Stimulated activated CD8-positive, alpha-beta memory T cell treated with anti-CD3 and anti-CD28 coated beads, Interleukin-2, amount 100 ng/mL, for 1 hour (primary cell): ENCODE measurements at places on chromosomes 11 and 22.

- DNase-seq = no peak
These were observed 16.3 kb upstream of the OR56B1 start for GRCh38 chr11:5719703-5720495.

DNA sequence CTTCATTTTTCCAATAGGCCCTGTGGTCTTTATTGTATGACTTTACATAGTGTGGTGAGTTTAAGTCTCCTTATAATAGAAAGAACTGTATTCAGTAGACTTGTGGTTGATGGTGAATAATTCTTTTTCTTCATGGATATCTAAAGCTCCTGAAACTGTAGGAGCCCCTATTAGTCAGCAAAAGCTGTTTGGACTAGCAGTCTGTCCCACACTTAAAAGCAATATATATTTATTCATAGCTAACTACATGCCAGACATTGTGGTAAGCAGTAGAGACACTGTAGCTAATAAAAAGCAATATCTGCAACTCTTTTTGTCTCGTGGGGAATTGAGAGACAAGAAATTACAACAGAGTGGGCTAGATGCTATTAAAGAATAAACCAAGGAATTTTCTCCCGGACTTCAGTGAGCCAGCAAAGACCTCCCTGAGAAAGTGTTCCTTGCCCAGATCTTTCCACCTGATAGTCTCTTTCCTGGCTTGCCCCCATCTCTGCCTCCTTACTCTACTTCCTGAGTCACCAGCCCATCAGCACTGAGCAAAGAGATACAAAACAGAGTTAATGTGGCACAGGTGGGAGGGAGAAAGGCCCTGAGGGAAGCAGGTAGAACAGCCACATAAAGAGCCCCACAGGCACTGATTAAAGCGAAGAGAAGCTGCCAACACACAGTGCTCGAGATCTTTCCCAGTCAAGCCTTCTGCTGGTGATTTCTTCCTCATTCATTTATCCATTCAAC, 1.4 kb upstream of the OR52W1 start:
- no peak for DNase-seq

GRCh38 chr22:29259253-29259899, 8.4 kb downstream of the RHBDD3 start:
- DNase-seq = no peak

DNA sequence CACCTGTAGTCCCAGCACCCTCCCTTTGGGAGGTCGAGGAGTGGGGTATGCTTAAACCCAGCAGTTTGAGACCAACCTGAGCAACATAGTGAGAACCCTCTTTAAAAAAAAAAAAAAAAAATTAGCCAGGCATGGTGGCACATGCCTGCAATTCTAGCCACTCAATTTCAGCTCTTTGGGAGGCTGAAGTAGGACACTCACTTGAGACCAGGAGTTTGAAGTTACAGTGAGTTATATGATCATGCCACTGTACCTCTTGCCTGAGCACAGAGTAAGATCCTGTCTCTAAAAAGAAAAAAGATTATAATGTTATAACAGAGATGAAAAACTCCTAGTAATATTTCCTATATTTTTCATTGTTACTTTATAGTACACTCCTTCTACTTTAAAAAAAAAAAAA, 23.9 kb downstream of the PIK3C2A start:
- DNase-seq = no peak

- no peak for DNase-seq
These were observed 1.3 kb downstream of the GNG3 start for GRCh38 chr11:62708793-62709192.

DNA sequence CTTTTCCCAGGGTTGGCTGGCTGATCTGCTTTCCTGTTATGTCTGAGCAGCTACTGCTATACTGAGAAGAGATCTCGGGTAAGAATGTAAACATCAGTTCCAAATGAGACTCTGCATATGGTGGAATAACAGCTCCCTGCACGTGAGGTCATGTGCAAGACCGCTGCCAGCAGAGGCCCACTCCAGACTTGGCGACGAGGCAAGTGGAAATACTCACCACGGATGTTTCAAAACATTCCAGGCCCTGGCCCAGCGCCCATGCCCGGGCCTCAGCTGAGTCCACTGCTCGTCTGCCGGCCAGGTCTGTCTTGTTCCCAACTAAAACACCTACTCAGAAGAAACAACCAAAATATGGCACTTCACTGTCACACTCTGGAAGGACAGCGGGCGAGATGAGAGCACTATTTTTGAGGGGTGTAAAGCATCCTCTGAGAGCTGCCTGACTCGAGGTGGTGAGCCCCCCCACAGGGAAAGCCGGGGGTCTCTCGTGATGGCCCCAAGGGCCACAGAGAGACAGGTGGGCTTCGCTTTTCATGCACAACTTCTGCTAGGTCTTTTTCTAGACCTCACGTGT, 13.1 kb downstream of the IFT27 start:
- no peak for DNase-seq

- peak; percentile 21 for DNase-seq
These were observed 15.8 kb downstream of the EPS8L2 start for GRCh38 chr11:721741-722345.

GRCh38 chr11:119774172-119774763, 45.3 kb upstream of the NECTIN1 start:
- no peak for DNase-seq

DNA sequence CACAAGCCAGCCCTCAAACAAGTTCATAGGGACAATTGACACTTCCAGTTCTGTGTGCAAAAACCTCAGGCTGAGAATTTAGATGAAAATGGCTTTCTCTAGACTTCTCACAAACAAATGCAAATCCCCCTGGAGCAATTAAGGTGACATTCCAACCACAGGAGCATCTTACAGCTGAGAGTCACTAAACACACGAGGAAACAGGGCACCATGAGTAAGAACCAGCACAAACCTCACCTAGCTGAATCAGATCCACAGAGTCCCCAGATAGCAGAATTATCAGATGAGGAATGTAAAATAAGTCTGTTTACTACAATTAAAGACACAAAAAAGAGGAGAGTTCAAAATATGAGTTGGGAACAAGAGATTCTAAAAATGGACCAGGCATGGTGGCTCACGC, 51.5 kb downstream of the RTL6 start:
- no peak for DNase-seq

DNA sequence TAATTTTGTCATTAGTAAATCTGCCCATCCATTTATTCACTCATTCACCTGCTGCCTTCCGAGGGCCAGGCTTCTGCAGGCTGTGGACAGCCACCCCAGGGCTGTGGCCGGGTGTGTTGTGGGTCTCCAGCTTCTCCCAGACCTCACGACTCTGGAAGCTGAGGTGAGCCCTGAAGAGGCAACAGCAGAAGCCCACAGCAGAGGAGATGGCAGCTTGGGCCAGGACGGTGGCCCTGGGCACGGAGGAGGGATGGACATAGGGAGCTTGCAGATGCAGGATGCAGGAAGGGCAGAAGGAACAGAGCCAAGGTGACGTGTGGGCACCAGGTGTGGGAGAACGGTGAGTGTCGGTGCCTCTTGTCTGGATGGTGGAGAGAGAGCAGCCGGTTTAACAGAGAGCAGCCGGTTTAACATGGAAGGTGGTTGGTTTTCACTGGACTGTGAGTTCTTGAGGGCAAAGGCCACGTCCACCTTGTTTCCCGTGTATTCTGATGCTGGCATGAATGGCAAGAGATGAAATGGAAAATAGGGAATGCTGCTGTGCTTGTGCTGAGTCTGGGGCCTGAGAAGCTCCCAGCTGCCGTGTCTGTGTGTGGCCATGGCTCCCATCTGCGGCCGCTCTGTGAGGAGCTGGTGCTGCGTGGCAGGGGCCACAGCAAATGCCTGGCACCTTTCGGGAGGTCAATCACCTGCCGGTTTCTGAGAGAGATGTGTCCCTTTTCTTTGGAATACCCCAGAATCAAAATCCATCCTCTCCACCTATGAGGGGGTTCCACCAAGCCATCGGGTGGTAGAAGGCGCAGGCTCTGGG, 669.9 kb downstream of the BRD1 start:
- DNase-seq = no peak

DNA sequence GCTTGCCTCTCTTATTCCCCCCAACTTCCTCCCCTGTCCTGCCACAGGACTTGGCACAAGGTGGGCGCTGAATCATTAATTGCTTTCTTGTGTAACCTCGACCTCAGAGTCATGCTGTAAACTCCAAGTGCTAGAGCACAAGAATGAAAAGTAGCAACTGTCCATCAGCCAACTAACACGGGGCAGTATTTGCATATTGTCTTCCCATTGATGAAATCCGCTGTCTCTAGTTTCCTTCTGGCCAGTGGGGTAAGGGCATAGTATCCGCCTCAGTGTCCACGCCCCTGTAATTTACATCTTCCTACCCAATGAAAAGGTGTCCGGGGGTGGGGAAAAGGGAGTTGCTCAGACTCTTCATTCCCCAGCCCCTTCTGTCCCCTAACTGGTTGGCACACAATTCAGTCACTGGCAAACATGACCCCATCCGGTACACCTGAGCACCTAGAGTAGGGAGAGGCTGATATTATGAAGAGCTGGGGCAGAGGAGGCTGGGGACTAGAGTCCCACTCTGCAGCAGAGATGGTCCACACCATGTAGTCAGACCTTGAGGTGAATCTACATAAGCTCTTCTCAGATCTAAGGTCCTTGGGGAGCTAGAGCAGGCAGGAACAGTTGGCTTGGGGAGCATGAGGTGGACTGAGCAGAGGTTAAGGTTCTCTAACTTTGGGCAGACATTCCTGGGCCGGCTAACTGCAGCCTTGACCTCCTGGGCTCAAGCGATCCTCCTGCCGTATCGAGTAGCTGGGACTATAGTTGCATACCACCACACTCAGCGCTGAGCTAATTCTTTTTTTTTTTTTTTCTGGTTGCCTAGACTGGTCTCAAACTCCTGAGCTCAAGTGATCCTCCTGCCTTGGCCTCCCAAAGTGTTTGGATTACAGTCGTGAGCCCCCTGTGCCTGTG, 6.8 kb upstream of the GGA1 start:
- DNase-seq = no peak

DNA sequence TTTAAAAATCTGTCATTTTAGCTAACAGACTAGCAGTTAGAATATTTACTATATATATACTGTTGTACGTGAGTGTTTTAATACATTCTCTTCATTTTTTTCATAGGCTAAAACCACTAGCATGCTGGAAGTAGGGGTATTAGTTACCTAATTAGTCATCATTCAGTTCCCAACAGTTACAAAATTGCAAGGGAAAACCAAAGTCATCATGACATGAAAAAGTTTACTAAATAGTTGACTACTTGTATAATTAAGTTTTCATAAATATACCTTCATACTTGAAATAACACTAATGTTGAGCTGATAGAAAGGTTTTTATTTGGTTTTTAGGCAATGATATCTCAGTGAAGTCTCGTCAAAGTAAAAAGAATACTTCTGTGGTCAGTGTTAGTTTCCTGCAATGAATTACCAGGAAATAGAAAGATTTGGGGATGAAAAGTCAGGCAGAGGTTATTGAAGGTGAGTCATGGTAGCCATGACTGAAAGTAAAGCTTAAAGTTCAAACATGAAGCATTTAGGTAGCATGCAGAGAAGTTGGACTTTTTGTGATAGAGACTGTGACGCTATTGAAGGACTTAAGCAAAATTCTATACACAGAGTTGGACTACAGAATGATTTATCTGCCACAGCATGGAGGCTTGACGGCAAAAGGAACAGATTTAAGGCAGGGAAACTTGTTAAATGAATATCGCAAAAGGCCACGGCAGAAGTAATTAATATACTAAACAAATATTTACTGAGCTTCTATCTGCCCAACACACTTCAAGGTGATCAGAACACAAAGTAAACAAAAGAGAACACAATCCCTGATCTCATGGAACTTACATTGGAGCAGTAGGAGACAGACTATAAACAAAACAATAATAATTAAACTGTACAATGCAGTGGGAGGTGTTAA, 828.1 kb upstream of the FAT3 start:
- DNase-seq = no peak

- DNase-seq = no peak
These were observed 8.0 kb upstream of the TSPAN18 start for GRCh38 chr11:44718612-44719390.
